ENCODE measurements at places on chromosomes 1 and 21.
A peak's percentile ranks its signal among the peaks of the same experiment; 100 is the strongest.

DNA sequence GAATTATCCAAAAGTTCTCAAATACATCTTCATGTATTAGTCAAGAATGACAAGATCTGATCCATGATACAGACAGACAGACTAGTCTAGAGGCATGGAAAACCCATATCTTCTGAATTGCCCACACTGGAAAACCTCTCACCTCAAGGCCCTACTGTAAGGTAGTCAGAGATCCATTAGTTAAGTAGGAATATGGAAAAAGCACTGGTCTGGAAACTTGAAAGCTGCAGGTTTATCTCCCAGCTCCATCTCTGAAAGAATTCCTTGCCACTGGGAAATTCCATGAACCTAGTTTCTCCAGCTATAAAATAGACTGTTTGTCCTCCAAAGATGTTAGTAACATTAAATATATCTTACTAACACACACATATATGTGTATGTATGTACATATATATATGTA, 169.2 kb downstream of the AKT3 start:
- DNase-seq = no peak

DNA sequence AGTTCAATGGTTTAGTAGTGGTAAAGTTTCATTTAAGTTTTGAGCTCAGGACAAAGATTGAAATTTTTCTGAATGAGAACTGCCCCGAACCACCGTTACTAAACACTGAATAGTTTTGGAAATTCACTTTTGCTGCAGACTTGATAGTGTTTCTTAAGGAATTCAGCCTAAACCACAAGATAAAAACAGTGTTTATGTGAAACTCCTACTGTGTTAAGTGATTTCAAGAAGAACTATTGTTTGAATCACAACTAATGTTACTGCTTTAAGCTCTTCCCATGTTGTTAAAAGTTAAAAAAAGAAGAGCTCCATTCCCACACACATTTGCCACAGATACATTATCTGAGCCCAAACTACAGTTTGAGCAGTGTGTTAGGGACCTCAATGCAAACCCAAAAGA, 159.2 kb downstream of the DYRK1A start:
- no peak for DNase-seq

DNA sequence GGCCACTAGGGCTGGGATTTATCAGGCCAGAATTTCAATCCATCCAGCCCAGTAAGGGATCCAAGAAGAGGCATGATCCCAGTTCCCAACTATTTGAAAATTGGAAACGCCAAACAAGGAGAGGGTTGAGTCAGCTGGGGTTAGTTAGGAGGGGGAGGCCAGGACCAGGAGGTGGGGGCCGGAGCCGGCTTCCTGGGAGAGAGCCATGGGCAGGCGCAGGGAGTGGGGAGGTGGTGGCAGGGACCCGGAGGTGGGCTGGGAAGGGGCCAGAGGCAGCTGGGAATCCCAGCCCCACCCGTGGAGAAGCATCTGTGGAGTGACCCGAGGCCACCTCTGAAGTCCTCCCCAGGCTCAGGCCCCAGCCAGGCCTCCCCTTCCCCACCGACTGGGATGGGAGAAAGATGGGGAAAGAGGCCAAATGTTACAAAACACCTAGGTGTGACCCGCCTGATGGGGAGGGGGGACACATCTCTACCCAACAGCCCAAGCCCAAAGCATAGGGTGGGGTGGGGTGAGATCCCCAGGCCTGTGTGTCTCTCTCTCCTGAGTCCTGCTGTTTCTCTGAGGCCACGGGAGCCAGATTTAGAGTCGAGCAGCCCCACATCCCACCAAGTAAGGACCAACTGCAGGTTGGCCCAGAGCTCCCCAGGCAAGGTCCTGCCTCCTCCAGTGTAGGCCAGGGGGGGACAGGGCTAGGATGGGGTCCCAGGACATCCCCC, 10.1 kb downstream of the HSPG2 start:
- no peak for DNase-seq

GRCh38 chr1:68454534-68454933, 4.8 kb upstream of the RPE65 start:
- no peak for DNase-seq

GRCh38 chr1:74526708-74527107, 14.3 kb upstream of the LRRC53 start:
- no peak for DNase-seq

- no peak for DNase-seq
These were observed 812.7 kb downstream of the PLA2G4A start for GRCh38 chr1:187641463-187641862.

DNA sequence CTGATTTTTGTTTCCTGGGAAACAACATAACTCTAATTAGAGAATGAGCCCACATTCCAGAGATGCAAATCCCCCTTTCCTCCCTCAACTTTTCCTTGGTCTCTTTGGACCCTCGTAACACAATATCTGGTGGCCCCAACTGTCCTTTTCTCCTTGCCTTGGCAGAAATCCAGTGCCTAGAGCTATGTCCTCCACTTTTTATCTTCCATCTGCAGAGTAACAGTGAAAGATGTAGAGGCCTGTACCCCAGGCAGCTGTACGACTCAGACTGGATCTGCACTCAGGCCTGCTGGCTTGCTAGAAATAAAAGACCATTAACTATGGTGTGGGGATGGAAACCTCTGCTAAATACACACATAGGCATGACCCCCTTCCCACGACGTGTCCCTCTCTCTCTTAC, 72.0 kb downstream of the WARS2 start:
- DNase-seq = no peak

- no peak for DNase-seq
These were observed 175.3 kb downstream of the GALNT2 start for GRCh38 chr1:230242326-230242725.

- DNase-seq = no peak
These were observed 107.4 kb upstream of the EDN2 start for GRCh38 chr1:41591891-41592290.

DNA sequence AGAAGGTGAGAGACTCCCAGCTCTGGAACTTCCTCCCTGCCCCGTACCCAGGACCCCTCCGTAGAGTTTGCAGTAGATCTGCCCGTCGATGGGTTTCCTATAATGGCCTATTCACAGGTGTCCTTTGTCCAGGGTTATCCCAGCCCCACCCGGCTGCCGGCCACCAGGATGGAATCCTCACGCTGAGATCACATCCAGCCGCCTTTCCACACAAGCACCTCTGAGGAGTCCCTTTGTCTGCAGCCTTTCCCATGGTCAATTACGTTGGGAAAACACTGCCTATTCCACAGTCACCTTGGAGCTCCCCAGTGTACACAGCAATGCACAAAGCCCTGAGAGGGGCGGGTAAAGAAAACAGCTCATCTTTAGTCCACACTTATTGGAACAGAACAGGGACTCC, 190.0 kb upstream of the EDN2 start:
- DNase-seq = no peak

GRCh38 chr1:228210712-228211530, 3.1 kb downstream of the OBSCN start:
- DNase-seq = no peak

GRCh38 chr1:155977690-155978324, 540 bp downstream of the ARHGEF2 start:
- DNase-seq = no peak

GRCh38 chr21:16283516-16283915, 553.7 kb downstream of the USP25 start:
- DNase-seq = no peak

- DNase-seq = no peak
These were observed 2.4 kb upstream of the IKBKE start for GRCh38 chr1:206467915-206468314.

GRCh38 chr1:48017716-48018115, 20.5 kb upstream of the TRABD2B start:
- peak; percentile 25 for DNase-seq

GRCh38 chr1:214454569-214455396, 96.6 kb downstream of the PTPN14 start:
- no peak for DNase-seq

DNA sequence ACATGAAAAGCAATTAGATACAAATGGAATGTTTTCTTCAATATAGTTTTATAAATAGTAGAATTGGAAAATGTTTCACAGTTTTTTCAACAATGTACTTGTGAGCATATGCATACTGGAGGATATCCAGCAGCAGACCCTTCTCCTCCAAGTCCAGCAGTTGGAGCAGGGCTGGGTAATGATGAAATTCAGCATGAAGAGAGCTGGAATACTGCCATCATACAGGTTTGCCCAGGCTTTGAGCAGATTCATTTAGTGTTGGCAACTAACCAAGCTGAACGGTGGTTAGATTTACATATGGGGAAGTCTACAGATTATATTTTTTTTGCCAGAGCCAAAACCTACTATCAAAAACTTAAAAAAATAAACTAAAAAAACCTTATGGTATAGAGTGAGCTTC, 38.3 kb downstream of the WDR3 start:
- no peak for DNase-seq

- DNase-seq = no peak
These were observed 281.0 kb upstream of the RUNX1 start for GRCh38 chr21:35329940-35330660.

- no peak for DNase-seq
These were observed 20.3 kb upstream of the CSF1 start for GRCh38 chr1:109890115-109890953.

DNA sequence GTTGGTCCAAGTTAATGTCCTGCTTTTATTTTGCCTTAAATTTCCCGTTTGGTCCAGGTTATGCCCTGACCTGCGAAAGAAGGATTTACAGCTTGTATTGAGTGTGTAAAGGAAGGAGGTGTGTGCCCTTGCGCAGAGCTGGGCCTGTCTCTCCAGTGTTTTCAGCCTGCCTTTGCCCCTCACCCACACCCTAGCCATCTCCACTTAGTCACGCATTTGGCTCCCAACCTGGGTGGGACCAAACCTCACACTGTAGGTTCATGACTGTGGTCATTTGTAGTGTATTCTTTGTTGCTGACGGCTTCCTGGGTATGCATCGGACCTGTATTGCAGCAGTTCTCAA, 572 bp upstream of the SRSF10 start:
- no peak for DNase-seq

DNA sequence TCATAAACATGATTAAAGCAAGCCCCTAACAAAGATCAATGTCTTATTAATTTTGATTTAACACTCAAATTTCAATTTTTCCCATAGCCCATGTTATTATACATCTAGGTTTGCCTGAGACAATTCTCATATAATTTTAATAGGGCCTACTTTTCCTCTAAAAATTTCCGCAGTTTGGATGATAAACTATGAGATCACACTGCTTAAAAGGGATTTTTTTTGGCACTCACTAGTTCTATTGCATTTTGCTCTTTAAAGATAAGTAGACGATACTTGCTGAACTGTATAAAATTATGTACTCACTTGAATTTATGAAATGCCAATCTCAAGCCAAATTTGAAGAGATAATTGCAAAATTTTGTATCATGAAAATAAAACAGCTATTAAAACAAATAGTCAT, 480.4 kb upstream of the ZRANB2 start:
- no peak for DNase-seq

GRCh38 chr21:46089285-46089684, 8.6 kb upstream of the COL6A2 start:
- no peak for DNase-seq

DNA sequence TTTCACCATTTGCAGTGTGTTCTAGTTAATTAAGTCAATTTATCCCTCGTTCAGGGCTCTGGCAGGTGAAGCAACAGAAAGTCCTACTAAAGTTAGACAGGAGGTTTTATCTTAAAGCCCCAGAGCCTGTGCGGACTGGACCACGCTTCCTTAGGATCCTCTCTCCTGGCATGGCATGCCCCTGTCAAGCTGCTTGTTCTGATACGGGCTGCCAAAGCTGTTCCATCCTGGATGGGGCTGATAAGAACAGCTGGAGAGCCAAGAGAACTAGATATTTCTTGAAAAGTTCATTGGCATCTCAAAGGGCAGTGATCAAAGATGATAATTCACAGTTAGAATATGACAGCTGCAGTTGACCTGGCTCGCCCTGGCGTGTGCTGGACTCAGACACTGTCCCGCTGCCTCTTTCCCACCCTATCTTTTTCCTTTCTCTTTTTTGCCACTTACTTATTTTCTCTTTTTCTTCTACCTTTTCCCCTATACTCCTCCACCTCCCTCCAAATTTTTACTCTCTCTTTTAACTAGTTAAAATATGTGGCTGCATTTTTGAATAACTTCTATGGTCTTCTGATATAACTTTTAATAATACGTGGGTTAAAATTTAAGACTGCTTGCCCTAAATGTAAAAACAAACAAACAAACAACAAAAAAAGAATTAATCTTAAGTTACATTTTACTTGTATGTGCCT, 96.7 kb downstream of the ABCA4 start:
- no peak for DNase-seq

GRCh38 chr21:15515908-15516307, 213.9 kb upstream of the USP25 start:
- DNase-seq = no peak

- DNase-seq = no peak
These were observed 31.8 kb downstream of the CLIC6 start for GRCh38 chr21:34700605-34701004.

- DNase-seq = peak; percentile 3
These were observed 563.0 kb upstream of the NEGR1 start for GRCh38 chr1:72845381-72845780.

- DNase-seq = no peak
These were observed 533.3 kb downstream of the PTBP2 start for GRCh38 chr1:97254731-97255463.

DNA sequence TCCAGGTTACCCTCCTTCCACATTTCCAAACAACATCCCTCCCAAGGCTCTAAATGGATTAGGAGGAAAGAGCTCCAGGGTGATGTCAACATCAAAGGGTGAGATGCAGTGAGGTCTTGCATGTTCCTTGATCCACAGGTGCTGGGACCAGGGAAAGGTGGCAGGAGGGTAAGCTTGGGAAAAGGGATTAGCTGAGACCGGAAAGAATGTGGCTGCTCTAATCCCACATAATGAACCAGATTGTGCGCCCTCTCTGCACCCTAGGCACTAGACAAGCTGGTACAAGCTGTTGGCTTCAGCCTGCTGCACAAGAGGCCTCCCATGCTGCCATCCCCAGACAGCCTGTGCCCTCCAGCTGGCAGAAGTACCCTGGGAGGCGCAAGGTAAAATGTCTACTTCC, 34.9 kb downstream of the PLXNA2 start:
- DNase-seq = no peak

GRCh38 chr21:26941421-26941820, 25.5 kb downstream of the ADAMTS5 start:
- DNase-seq = peak; percentile 2

DNA sequence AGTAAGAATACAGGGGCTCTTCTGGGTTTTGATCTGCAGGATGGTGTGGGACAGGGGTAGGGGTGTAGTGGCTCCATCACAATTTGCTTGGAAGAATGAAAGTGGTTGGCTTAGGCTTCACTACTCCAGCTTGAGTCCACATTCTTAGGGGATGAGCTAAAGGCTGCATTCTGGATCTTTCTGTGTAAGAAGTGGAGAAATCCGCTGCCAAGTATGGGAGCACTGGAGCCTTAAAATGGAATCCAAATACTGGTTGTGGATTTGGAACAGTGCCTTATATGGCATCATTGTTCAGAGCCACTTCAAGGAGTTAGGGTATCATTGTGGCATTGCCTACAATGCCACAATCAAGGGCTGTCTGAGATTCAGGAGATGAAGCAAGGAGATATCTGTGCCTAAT, 187.1 kb downstream of the LMO4 start:
- no peak for DNase-seq

DNA sequence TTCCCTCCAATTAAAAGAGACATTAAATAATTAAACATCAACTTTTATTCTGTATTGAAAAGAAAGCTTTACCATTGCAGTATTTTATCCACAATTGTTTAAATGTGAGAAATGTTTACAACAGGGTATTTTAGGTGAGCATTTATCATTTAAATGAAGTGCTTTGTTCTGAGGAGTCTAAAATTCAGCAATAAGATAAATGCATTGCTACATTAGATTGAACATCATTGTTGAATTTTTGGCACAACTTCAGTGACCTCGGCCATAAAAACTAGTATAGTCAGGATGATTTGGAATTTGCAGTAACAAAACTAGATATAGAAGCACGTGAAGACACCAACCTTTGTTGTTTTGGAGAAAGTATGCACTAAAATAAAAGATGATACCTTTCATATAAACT, 692.9 kb downstream of the USP25 start:
- DNase-seq = no peak

All from kidney glomerular epithelial cell (primary cell).